ENCODE measurements at places on chromosomes 12 and 14.

DNA sequence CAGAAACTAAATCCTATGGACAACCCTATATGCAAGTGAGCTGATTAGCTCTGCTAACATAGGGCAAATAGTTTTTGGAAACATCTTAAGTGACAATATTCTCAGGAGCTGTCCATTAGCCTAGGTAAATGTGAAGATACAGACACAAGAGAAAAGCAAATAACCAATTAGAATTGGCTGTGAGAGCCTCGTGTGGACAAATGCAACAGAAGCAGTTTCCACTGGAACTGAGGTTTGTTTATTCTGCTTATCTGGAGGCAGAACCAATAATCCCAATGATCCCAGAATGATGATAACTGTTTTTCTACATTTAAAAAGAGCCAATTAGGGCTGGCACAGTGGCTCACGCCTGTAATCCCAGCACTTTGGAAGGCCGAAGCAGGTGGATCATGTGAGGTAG lies 43.2 kb upstream of the YAF2 start:
- DNase-seq: no peak

DNA sequence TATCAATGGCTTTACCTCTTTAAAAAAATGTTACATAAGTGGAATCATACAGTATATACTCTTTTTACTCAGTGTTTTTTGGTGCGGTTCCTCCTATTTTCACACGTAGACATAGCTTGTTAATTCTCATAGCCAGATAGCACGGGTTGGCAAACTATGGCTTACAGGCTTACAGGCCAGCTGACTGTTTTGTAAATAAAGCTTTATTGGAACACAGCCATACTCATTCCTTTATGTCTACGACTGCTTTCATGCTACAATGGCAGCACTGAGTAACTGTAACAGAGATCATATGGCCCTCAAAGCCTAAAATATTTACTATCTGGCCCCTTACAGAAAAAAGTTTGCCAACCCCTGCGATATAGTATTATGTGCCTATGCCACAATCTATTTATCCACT lies 5.8 kb upstream of the DAAM1 start:
- DNase-seq: no peak

- DNase-seq: no peak
These were observed 11.7 kb downstream of the NOC4L start for GRCh38 chr12:132155771-132156572.

- no peak for DNase-seq
These were observed 2.7 kb downstream of the TBX3 start for GRCh38 chr12:114681116-114681871.

GRCh38 chr12:19273482-19274330 lies 144.2 kb downstream of the PLEKHA5 start:
- DNase-seq: peak; percentile 95

DNA sequence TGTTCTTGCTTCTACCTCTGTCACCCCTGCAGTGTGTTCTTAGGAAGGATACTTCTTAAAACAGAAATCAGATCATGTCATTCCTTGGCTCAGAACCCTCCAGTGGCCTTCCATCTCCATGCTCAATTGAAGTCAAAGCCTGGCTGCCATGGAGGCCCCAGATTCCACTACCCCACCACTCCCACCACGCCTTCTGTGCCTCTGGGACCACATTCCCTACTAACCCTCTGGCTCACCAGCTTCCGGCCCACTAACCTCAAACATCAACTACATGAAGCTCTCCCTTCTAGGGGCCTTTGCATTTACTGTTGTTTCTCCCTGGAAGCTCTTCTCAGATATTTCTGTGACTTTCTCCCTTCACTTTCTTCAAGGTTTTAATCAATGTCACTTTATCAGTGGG lies 76.1 kb upstream of the REP15 start:
- DNase-seq: no peak

- DNase-seq: no peak
These were observed 14.3 kb upstream of the TMEM229B start for GRCh38 chr14:67502867-67503266.

- DNase-seq: no peak
These were observed 58.4 kb downstream of the PTHLH start for GRCh38 chr12:27913999-27914614.

DNA sequence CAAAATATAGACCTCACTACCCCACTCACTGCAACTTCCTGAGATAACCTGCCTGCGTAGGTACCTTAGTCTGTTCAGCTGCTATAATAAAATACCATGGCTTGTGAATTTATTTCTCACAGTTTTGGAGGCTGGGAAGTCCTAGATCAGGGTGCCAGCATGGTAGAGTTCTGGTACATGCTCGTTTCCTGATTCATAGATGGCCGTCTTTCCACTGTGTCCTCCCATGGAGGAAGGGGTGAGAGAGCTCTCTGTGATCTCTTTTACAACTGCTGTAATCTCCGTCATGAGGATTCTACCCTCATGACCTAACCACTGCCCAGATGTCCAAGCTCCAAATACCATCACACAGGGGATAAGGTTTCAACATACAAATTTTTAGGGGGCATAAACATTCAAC lies 49.7 kb downstream of the KCNA1 start:
- no peak for DNase-seq

DNA sequence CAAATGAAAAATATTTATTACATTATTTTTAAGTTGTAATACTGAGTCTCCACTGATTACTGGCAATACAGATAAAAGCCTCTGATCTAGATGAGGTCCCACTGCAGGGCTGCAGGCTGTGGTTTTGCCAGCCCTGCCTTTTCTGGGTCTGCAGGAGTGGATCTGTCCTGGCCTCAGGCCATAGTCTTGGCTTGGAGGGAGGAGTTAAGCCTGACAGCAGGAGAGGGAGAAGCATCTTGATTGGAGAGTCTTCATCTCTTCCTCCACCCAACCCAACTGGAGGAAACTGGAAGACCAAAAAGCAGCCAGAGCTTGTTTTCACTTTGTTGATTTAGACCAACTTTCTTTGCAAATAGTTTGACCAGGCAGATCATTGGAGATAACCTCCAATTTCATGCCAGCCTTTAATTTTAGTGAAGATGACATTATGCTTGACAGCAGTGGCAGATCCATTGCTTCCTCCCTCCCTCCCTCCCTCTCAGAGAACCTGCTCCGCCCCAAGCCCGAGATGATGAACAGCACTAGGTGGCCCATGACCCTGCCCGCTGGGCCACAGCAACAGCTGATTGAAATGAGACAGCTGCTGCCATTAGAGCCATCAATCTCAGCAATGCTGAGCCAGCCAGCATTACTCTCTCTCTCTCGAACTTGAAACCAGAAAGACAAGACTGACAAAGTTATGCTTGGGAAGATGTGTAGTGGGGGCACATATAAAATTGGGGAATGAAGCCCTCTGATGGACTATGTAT lies 222.4 kb downstream of the GLT1D1 start:
- DNase-seq: no peak

GRCh38 chr14:104596451-104596918 lies 8.1 kb downstream of the TMEM179 start:
- DNase-seq: no peak

- DNase-seq: no peak
These were observed 1.5 kb upstream of the ZBTB42 start for GRCh38 chr14:104799244-104800014.

DNA sequence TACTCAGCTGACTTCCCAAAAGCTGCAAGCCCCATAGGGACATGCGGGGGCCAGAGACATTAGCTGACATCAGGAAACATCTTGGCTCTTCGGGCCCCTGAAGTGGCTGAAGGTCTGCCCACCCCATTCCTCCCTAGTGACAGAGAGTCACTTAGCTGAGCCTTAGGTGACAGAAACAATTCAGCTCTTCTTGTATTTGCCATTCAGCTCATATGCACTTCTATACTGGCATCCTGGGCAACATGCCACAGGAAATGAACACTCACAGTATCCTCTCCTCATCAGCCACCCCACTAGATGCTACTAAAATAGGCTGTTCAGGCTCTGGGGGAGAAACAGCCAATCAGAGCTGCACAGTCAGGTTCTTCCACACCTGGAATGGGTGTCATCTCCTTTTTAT lies 3.4 kb downstream of the DCTN2 start:
- DNase-seq: no peak

DNA sequence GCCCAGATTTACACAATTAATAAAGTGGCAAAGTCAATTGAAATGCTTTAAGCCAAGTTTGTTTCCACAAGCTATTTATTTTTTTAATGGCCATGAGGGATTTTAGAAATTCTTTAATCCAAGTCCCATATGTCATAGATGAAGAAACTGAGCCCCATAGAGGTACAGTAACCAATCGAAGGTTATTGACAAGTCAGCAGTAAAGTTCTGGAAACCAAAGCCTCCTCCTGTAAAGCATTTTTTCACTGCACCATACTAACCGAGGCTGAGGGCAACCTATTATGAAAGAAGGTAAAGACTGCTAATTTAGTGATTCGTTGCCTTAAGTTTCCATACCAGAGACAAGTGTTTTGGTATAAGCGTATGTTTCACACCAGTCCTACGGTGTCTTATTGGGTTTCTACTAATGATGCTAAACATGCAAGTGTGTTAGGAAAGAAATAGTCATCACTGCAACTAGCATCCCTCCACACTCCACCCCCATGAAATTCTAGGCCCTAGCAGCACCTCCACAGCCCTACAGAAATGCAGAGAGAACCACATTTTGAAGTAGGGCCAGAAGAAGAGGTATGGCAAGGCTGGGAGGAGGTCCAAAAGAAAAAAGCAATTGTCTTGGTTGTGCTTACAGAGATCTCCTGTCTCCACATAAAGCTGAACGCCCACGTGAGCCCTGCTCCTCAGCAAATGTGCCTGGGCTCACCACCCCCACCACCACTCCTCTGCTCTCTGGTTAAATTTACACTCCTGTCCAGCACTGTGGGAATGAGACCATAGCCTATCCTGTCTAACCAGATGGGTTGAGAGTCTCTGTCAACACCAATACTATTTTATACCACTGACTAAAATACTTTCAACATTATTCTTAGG lies 271.1 kb upstream of the G2E3 start:
- no peak for DNase-seq

GRCh38 chr14:105192866-105193731 lies 12.0 kb upstream of the NUDT14 start:
- no peak for DNase-seq

GRCh38 chr12:95674163-95674562 lies 116.4 kb downstream of the NTN4 start:
- no peak for DNase-seq

GRCh38 chr12:55733021-55733555 lies 4.3 kb upstream of the CD63 start:
- no peak for DNase-seq

- no peak for DNase-seq
These were observed 637.0 kb upstream of the TBX3 start for GRCh38 chr12:115320967-115321366.

- DNase-seq: no peak
These were observed 100.5 kb downstream of the LRRC74A start for GRCh38 chr14:76926521-76927251.

DNA sequence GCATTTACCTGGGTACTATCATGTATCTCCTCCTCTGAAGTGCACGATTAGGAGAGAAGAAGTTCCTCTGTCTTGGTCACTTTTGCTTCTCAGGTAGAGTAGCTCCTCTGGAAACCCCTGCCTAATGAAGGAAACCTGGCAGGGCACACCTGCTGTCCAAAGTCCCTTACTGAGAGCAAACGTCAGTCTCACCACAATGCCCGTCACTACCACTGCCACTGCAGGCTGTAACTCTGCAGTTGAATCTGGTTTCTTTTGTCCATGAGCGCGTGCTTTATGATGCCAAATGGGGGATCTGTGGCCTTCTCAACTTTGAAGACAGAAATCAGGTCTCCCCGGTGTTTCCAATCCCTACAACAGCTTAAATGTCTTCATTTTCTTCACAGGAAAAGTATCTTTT lies 1068.6 kb downstream of the BCL11B start:
- DNase-seq: no peak

GRCh38 chr14:100677152-100677551 lies 49.5 kb upstream of the DLK1 start:
- DNase-seq: no peak

- DNase-seq: no peak
These were observed 114.3 kb upstream of the PCED1B start for GRCh38 chr12:46965137-46965536.

- peak; percentile 60 for DNase-seq
These were observed 28.4 kb upstream of the MON2 start for GRCh38 chr12:62438098-62438692.

DNA sequence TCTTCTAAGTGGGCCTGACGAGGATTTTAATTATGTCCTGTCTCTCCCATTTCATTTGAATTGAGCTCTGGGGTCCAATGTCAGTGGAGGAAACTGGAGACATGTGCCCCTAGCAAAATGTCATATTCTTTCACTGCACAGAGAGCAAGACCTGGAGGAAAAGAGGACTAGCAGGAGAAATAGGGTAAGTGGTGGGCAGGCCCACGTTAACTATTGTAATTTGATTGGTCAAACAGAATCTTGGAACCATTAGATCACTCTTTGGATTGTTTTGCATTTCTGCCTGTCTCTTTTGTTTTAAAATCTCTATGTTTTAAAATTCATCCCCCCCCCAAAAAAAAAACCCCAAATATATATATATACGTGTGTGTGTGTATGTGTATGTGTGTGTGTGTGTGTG lies 113.9 kb upstream of the PELI2 start:
- no peak for DNase-seq

DNA sequence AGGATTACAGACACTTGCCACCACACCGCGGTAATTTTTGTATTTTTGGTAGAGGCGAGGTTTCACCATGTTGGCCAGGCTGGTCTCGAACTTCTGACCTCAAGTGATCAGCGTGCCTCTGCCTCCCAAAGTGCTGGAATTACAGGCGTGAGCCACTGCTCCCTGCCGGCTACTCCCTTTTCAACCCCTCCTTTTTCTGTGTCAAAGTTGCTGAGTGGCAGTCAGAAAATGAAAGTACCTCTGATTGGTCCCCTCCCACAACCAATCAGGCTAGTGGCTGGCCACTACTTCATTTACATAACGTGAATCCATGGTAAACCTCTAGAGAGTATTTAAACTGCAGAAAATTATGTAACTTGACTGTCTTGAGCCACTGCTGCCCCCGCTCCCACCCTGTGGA lies 5.9 kb downstream of the RESF1 start:
- no peak for DNase-seq

- no peak for DNase-seq
These were observed 36.0 kb upstream of the GLIPR1 start for GRCh38 chr12:75444429-75445136.

DNA sequence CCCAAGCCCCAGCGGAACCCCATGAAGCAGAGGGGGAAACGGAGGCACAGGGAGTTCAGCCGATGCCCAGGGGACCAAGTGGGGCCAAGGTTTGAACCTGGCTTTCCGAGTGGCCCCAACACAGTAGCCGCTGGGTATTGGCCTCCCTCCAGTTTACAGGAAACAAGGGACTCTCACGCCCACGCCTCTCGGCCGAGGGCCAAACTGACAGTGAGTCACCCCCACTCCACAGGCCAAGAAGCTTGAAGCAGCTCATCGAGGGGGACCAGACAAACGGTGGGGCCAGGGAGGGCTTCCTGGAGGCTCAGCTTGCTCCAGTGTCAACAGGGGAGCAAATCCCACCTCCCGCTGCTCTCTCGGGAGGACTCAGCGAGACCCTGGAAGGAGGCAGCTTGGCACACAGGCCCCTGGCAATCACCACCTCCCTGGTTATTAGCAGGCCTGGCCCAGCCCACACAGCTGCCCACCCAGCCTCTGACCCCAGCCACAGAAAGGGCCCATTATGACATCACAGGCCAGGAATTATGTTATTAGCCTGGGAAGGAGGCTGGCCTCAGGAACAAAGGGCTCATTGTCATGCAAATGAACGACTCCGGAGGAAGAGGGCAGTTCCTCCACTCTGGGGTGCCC lies 54.6 kb downstream of the NCOR2 start:
- peak; percentile 87 for DNase-seq

- DNase-seq: no peak
These were observed 31.7 kb downstream of the ANO2 start for GRCh38 chr12:5913387-5913786.

All from SW 1271 (cell line).